Suprapubic skin (tissue), 4 donors: ENCODE measurements at places on chromosomes 11 and 22. TPM values are rescaled to one million over a fixed set of nuclear protein-coding genes. Genes with fewer than 3 reads are reported as not detected.

Gene TMEM121B
- total RNA-seq, result 1.9 TPM

Gene NNMT
- 269 TPM for total RNA-seq

- DNase-seq, result no peak
Measured at GRCh38 chr11:112797092-112797491, 164.1 kb upstream of the NCAM1 start.

Gene RAG2
- not detected for total RNA-seq

GRCh38 chr22:48950151-48950915 is 877.3 kb downstream of the BRD1 start:
- peak; percentile 44 for DNase-seq

Gene ZNF70
- total RNA-seq, result 5.1 TPM

DNA sequence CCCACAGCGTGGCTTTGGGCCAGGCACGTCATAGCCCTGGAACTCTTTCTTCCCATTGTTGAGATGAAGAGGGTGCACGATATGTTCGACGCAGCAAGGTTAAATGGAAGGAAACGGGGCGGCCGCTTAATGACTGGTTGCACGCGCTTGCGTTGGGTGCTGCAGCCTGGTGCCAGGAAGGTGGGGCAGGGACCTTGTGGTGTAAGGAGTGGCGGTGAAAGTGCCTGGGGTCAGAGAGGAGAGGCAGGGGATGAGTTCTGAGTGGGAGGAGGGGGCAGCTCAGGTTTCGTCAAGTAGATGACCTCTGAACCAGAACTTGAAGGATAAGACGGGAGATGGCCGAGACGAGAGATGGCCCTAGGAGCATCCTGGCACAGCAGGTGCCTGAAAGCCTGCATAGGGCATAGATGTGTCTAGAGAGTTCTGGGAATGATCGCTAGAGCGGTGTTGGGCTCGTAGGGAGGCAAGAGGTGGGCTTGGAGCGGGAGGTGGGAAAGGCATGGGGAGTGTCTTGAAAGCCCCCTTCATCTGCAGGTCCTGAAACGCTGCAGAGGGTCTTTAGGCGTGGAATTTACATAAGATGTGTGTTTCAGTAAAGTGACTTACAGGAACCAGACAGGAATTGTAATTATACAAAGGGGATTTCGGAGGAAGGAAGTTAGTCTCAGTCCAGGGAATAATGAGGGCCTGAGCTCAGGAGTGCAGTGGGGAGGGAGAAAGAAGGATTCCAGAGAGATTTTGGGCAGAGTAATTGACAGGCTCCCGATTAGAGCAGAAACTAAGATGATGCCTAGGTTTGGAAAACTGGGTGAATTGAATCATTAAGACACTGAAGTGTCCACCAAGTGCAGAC is 43.2 kb upstream of the CLDN5 start:
- DNase-seq, result no peak

GRCh38 chr11:17786824-17787525 is 52.4 kb downstream of the KCNC1 start:
- no peak for DNase-seq

Gene OR51B4
- not detected for total RNA-seq

DNA sequence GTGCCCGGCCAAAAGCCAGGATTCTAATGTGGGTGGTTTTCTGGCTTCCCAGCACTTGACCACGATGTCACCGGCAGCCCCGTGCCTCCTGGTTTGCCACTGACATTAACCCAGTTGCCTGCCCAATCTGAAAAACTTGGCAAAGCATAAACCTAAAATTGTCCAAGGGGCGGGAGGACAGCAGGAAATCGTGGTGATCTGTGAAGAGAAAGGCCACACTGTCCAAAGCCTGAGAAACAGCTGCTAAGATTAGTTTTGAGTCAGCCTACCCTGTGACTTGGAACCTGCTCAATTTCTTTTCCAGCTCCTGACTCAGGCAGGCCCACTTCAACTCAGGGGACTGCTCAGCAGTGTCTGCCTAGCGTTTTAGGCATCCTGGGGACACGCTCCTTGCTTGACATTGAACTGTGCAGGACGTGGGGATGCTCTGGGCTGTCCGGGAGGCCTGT is 8.2 kb upstream of the F2 start:
- no peak for DNase-seq

GRCh38 chr11:97989121-97989520 is 1031.6 kb upstream of the CNTN5 start:
- no peak for DNase-seq

Gene KRTAP5-8
- 5.3 TPM for total RNA-seq

Gene BLID
- not detected for total RNA-seq

DNA sequence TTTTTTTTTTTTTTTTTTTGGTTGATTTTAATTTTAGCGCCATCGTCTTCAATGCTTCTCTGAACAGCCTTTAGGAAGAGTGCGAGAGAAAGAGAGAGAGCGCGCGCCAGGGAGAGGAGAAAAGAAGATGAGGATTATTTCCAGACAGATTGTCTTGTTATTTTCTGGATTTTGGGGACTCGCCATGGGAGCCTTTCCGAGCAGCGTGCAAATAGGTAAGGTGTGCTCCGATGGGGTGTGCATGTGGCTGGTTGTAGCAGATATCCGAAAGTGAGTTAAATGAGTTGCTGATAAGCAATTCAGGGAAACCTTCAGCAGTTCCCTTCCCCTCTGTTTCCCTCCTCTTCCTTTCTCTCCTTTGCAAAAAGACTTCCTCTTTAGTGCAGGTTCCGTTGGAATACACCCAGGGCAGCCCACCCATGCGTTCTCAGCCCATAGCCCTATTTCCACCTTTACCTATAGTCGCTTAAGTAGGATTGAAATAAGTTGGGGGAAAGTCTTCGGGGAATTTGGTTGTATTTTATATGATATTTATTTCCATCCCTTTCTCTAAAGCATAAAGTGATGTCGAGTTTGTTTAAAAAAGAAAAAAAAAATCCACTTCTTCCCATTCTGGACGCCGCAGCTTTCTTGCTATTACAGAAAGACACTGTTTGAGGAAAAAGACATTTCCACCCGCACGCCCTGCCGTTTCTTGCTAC is 1.1 kb downstream of the GRIA4 start:
- no peak for DNase-seq

Gene RAB3IL1
- total RNA-seq, result 8.9 TPM

DNA sequence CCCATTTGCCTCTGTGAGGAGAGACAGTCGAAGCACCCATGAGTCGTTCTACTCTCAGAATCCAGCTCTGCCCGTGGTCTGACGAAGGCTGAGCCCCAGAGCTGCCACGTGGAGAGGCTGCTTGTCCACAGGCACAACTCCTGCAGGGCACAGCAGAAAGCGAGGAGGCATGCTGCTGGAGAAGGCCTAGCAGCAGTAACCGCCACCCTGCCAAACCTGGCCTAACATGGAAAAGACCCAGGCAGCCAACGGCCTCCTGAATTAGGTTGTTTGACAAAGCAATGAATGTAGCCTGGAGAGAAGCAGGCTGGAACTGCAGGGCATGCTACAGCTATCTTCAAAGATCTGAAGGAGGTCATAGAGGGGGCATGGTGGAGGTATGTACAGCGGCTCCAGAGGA is 89.7 kb downstream of the SNX19 start:
- no peak for DNase-seq

DNA sequence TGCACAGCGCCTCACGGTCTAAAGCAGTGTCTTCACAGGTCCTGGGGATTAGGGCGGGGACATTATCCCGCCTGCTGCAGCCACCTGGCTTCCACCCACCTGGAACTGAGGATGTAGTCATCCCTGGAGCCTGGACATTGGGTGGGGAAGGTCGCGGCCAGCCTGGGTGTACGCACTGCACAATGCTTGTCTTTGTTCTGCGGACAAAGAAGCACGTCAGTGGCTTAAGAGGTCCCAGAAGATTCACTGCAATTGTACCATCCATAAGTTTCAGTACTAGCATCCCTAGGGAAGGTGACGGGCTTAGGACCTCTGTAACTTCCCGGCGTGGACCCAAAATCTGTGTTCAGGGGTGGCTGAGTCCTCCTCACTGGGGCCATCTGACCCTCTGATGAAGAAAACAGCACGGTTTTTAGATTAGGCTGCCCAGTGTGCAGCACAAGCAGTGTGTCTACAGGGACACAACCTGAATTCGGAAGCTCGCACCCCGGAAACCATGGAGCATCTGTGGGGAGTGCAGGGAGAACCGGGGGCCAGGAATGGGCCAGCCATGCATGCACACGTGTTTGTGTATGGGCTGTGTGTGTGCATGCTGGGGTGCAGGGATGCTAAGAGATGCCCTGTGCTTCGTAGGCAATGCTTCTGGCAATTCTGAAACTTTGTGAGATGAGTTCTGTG is 342.6 kb upstream of the B3GAT1 start:
- DNase-seq, result no peak
